ENCODE measurements at places on chromosomes 11 and 22. TPM values are rescaled to one million over a fixed set of nuclear protein-coding genes. Genes with fewer than 3 reads are reported as not detected.

DNA sequence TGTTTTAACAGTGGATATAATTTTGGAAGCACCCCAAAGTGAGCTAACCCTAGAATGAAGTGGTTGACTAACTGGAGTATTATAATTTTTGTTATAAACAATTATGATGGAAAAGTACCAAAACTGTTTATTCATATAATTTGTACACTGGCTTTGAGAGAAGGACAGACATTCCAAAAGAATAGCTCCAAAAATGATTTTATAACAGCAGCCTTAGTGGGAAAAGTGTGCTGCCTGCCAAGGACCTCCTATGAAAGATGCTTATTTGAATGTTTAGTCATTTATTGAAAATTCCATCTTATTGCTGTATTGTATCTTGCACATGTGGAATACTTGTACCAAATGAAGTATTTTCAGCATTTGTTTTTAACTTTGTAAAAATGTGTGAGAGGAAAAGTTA, 169.8 kb downstream of the GUCY1A2 start:
- no peak for DNase-seq

DNA sequence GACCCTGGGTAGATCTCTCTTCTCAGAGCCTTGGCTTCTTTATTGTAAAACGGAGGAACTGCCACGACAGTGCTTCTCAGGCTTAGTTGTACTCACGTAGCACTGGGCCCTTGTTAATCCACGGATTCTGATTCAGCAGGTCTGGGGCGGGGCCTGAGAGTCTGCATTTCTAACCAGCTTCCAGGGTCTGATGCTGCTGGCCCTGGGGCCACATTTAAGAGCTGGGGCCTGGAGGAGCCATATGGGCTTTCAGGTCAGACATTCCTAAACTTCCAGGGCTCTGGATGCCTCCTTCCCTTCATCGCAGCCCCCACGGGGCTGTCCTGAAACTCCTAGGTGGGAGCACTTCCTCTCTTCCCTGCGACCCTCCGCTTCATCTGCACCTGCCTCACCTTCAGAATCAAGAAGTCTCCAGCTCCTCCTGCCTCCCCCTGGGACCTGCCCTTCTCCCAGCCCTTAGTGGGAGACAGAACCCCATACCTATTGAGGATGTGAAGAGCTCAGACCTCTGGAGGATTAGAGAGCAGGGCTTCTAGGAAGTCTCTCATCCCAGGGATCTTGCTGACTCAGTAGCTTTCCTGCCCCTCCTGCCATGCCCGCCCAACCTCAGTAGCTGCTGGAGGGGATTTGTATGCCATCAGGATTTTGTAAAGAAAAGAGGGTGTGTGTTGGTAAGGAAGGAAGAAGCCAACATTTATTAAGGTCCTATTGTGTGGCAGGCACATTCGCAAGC, 92.5 kb downstream of the LRRC32 start:
- no peak for DNase-seq

DNA sequence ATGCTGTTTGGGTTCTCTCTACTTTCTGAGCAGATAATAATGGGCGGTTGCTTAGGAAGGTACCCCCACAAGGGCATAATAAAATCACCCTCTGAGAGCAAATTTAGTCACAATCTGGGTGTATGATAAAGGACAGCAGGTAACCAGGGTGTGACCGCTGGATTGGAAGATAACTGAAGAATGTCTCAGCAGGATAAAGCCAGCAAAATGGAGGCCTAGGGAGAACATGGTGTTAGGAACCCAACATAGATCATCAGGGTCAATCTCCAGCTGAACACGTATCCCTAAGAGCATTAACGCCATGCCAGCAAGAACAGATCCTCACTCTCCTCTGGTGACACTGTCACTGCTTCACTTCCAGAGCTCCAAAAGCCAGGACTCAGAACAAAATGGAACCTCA, 64.5 kb upstream of the SCUBE2 start:
- DNase-seq, result no peak

DNA sequence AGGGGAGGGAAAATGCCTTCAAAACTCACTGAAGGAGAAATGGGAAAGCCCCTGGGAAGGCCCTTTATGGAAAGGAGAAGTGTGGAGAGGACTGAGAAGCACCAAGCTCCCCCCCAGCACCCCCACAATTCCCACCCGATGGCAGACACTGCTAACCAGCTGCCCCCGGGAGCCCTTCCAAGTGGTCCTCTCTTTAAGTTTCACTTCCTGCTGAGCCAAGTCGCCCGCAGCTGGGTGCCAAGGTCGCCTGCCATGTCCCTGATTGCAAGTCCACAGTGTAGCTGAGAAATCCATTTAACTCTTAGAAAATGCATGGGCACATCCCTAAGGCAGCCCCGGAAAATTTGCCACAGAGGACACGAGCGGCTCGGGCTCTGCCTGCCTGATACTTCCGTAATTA, 68.2 kb downstream of the GALNT18 start:
- DNase-seq, result no peak

DNA sequence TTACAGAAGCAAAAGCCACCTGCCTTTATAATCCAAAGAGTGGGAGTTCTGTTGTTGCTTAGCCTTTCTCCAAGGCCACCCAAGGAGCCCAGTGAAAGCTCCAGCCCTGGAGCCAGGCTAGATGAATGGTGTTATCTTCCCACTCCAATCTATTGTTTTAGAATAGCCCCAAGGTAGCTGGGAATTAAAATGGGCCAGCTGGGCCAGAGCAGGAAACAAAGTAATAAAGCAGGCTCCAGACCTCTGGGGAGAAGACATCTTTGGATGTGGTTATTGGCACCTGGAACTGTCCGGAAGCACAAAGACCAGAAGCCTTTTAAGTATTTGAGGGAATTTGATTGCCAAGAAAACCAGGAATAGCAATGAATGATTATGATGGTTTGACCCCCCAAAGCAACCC, 8.8 kb downstream of the C11orf96 start:
- DNase-seq, result no peak

DNA sequence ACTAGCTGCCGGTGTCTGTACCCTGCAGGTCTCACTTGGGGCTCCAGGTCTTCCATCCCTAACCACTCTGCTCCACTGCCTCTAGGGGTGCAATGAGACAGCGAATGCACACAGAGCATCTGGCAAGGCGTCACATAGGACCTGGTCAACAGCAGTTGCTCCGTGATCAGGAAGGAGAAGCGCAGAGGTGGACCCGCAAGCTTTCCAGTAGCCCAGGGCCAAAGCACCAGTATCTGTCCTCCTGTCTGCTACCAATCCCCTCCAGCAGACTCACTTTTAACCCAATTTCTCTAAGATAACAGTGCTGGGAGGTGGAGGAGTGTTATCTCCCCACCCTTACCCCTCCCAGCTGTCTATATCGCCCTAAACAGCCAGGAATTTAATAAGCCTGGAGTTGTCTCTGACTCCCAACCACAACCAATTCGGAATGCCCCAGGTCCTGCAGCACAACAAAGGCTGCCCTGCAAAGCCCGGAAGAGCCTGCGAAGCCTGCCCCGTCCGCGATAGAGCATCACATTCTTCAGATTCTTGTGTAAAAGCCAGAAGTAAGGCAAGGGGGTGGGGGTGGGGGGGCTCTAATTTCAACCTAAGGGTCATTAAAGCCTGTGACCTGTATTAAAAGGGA, 19.3 kb downstream of the MYH9 start:
- DNase-seq, result no peak

GRCh38 chr22:31585161-31585859, 76.7 kb downstream of the PISD start:
- DNase-seq, result no peak

DNA sequence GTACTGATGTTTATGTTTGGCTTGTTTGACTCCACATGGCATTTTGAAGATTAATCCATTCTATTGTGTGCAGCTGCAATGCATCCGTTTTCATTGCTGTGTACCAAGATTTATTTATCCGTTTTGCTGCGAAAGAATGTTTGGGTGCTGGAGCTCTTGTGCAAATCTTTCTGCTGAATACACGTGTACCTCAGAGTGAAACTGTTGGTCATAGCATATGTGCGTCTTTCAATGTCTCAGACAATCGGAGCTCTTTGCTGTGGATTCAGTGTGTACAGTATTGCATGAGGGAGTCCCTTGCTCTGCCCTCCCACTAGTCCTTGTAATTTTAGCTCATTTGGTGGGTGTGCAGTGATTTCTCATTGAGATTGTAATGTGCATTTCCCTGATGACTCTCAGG, 545.4 kb downstream of the TBC1D22A start:
- no peak for DNase-seq

DNA sequence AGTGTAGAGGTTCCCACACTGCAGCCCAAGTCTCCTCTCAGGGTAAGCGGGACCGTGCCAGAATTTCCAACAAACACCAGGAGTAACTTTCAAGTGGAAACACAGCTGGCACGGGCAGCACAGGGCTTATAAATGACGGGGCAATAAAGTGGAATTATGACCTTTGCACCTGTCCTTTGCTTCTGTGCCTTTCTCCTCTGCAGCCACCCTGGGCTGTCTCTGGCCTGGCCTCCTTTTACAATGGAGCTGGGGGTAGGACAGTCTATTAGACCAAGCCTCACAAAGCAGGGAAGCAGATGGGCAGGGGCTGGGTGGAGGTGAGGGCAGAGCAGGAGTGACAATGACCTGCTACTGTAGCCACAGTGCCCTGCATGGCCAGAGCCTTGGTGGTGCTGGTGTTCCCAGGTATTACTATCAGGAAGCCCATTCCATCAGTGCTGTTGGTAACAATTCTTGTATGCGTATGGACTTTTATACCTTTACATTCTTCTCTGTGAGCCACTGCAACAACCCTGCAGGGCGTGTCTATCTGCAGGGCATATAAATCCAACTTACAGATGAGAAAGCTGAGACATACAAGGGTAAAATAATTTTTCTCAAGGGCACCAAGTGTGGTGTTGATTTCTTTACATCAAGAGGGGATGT, 387.8 kb downstream of the CTTN start:
- DNase-seq, result no peak

DNA sequence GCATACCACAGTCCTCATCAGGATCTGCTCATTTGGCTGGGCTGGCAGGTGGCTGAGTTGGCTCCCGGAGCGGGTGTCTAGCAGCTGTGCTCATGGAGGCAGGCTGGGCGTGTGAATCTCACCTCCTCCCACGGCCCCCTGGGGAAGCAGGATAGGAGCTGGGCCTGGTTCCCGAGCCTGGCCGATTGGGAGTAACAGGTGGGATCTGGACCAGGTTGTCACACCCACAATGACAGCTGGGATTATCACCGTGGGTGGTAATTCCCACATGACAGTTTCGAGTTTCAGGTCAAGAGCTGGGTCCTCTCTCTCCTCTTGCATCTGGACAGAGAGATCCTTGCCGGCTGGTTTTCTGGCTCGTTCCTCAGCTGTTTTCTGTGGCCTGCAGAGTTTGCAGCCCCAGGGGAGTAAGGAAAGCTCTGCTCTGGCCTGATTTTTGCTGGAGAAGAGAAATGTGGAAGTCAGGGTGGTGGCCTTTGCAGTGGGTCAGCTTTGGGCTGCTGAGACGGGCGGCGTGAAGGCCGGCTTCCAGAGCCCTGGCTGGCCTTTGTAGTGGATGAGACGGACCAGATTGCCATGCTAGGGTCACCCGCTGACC, 57.0 kb downstream of the BCR start:
- no peak for DNase-seq

DNA sequence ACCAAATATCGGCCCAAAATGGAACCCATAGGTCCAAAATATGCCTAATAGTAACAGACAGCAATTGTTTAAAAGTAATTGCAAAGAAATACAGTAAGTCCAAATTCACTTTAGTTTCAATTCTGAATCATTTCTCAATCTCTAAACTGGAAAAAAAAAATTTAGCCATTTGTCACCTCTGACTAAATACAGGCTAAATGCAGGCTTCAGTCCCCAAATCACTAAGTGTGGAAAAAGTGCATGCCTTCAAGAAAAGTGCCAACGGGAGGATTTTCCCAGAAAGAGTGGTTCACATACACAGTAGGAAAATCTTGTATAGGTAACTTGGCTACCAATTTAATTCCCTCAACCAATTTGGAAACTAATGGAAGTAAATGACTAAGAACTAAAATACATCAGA, 35.7 kb downstream of the SIK3 start:
- no peak for DNase-seq

DNA sequence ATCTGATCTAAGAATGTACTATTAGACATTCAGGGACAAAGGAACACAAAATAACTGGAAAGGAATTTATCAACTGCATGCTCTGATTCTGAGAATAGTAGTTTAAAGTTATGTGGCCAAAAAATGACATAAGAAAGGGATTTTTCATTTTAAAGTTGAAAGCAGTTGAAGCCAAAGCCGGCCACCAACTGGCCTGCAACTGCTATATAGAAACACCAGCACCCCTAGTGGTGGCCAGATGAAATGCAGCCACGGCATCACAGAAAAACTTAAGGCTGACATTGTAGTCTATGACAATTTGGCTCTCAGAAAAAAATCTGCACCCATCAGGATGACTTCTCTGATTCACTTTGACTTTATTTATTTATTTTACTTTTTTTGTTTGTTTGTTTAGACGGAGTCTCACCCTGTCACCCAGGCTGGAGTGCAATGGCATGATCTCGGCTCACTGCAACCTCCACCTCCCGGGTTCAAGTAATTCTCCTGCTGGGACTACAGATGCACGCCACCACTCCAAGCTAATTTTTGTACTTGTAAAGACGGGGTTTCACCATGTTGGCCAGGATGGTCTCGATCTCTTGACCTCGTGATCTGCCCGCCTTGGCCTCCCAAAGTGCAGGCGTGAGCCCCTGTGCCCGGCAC, 59.2 kb downstream of the SLC35F2 start:
- peak; percentile 44 for DNase-seq

- no peak for DNase-seq
Measured at GRCh38 chr11:11450744-11451362, 97.8 kb upstream of the CSNK2A3 start.

DNA sequence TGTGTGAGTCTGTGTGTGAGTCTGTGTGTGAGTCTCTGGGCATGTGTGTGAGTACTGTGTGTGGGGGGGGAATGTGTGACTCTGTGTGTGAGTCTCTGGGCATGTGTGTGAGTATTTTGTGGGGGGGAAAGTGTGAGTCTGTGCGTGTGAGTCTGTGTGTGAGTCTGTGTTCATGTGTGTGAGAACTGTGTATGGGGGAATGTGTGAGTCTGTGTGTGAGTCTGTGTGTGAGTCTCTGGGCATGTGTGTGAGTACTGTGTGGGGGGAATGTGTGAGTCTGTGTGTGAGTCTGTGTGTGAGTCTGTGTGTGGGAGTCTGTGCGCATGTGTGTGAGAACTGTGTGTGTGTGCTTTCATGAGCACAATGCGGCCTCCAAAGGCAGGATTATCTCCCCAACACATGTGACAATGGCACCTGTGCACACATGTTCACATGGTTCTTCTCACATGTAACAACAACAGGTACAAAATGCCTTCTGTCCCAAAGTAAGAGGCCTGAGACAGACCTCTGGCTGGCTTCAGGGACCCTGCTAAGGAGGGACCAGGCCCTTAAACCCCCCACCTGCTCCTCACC, 1.6 kb downstream of the CD5 start:
- no peak for DNase-seq

GRCh38 chr11:62125316-62125715, 1.5 kb downstream of the INCENP start:
- DNase-seq, result no peak

The NEFH gene
- 8.4 TPM for total RNA-seq

The TYR gene
- total RNA-seq, result not detected

The CLMP gene
- total RNA-seq, result not detected

The OTOG gene
- not detected for total RNA-seq

The TTLL12 gene
- 105 TPM for total RNA-seq

The GATD1 gene
- 81.7 TPM for total RNA-seq

The BAIAP2L2 gene
- 0.32 TPM for total RNA-seq

The RFPL3 gene
- total RNA-seq, result not detected

The SLC22A6 gene
- total RNA-seq, result not detected

The MS4A4A gene
- not detected for total RNA-seq
